DMS53 (cell line): ENCODE measurements at places on chromosomes 2 and 18.

DNA sequence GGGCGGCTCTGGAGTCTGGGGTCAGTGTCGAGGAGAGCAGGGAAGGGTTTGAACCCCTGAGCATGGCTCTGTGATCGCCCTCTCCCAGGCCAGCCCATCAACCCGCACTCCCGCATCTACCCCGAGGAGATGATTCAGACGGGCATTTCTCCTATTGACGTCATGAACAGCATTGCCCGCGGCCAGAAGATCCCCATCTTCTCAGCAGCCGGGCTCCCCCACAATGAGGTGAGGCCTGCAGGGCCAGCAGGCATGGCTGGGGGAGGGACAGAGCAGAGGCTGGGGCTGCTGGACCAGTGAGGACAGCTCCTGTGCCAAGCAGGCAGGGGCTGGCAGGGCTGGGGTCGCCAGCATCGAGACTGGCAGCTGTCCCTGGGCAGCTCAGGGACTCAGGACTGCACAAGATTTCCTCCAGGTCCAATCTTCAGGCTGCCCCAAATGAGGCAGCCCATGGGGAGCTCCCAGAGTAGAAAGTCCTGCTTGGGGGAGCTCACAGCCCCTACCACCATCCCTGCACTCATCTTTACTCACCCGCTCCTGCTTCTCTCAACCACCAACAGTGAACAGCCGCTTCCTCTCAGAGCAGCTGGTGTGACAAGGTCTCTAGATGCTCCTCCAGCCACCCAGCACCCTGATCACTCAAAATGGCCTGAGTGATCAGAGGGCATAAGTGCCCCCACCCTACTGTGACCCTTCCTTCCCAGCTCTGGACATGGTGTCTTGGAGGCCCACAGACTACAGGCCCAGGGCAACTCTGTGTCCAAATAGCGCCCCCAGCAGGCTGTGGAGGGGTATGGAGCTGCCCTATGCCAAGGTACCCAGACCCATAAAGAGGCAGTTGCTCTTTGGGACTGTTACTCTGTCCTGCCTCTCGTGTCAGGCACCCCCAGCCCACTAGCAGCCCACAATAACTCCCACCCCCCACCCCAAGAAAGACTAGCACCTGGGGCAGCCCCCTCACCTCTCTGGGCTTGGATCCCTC is 18.3 kb upstream of the ANKRD53 start:
- no peak for DNase-seq

- DNase-seq: no peak
Observed at GRCh38 chr2:74063486-74063885, 78.8 kb downstream of the TET3 start.

DNA sequence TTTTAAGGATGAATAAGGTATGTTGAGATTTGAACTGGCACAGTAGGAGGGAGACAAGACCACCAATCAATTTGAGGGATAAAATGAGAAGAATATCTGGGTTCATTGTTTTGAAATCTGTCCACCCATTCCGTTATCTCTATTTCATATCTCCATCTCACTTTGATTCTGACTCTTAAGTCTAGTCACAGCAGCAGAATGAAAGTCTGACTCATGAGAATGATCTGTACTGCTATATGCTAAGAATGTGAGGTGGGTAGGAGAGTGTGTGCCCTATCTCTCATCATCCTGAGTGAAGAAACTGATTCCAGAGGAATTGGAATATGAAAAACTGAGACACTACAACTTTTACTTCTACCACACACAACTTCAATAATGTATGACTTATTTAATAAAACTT is 1994.5 kb upstream of the PIK3C3 start:
- no peak for DNase-seq

- DNase-seq: peak; percentile 87
Observed at GRCh38 chr18:11518788-11519685, 90.4 kb upstream of the SLC35G4 start.

GRCh38 chr18:9775178-9775577 is 67.1 kb downstream of the RAB31 start:
- no peak for DNase-seq

DNA sequence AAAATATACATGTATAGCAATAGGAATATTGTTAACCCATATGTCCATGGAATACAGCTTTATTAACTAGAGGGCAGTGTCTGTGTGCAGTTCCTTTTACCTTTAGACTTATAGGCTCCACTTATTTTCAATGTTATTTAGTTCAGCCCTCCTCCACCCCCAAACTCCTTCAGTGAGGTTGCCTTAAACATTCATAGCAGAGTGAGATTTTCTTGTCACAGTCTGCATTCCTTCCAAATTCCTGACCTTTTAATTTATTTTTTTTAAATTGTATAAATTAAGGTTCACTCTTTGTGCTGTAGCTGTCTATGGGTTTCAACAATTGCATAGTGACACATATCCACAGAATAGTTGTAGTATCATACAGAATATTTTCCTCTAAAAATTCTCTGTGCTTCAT is 30.9 kb downstream of the TFPI start:
- no peak for DNase-seq

DNA sequence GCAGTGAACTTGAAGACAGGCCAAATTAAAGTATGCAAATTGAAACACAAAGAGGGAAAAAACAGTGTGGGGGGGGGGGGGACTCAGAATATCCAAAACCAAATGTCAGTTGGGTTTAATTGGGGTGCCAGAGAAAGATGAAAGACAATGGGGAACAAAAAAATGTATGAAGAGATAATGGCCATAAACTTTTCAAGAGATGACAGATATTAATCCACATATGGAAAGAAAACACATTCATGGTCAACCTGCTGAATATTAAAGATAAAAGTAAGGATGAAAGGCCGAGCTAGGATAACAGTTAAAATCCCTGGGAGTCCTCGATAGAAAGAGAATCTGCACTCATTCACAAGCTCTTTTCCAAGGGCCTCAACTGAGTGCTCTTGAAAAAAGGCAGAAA is 26.6 kb downstream of the SMAD2 start:
- no peak for DNase-seq

GRCh38 chr2:166060191-166060590 is 67.6 kb downstream of the SCN1A start:
- no peak for DNase-seq

GRCh38 chr2:225028572-225028971 is 13.7 kb downstream of the DOCK10 start:
- peak; percentile 2 for DNase-seq

GRCh38 chr2:85409845-85410583 is at the start of gene CAPG:
Gene CAPG, minus strand, starts transcription at chr2:85410366. Its CDS starts 8,221 bp downstream, at chr2:85402145.
- no peak for DNase-seq

- no peak for DNase-seq
Observed at GRCh38 chr18:77716282-77716681, 466.6 kb downstream of the GALR1 start.

DNA sequence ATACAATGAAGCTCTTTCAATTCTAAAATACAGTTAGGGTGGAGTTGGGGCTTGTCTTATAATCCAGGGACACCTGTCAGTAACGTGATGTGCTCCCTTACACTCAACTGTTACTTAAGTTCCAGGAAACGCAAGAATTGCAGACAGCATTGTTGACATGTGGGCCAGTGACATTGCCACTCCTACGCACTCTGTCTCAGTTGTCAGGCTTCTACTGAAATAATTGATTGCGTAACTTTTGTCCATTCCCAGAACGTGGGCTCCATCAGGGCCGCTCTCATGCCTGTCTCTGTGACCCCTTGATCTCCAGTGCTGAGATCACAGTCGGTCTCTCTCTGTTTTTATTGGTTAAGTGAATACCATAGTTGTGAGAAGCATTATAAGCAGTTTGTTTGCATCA is 487.8 kb downstream of the GALR1 start:
- no peak for DNase-seq

DNA sequence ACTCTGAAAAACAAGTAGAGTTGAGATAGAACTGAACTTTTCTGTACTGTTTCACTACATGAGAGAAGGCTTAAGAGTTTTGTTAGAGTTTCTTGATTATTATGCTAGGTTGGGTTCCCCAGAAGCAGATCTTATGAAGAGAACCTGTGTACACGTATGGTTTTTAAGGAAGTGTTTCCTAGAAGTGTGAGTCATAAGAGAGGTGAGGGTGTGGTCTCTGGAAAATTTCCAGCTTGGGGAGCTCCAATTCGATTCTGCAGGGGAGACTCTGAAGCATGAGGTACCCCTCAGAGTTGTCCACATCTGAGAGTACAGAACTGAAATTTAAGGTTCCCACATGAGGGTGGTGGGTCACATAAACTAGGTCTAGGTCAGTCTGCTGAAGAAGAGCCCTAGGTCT is 83.3 kb upstream of the MAP2 start:
- DNase-seq: no peak

GRCh38 chr18:29496152-29496680 is 1319.3 kb upstream of the CDH2 start:
- DNase-seq: no peak

DNA sequence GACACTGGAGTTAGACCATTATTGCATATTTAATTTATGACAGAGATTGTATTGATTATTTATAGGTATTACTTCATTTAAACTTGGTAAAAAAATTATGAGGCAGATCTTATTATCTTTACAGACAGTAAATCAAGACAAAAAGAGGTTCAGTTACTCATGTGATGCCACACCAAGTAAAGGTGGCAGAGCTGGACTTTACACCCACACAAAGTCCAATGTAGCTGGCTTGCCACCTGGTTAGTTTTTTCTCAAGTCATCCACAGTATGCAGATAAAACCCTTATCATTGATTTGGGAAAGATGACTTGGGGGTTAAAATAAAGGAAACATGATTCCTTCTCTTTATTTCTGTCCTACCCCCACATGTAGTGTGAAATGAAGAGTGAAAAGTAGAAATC is 137.2 kb downstream of the CNTNAP5 start:
- DNase-seq: no peak

GRCh38 chr2:181305301-181306123 is 151.7 kb upstream of the ITGA4 start:
- peak; percentile 88 for DNase-seq

DNA sequence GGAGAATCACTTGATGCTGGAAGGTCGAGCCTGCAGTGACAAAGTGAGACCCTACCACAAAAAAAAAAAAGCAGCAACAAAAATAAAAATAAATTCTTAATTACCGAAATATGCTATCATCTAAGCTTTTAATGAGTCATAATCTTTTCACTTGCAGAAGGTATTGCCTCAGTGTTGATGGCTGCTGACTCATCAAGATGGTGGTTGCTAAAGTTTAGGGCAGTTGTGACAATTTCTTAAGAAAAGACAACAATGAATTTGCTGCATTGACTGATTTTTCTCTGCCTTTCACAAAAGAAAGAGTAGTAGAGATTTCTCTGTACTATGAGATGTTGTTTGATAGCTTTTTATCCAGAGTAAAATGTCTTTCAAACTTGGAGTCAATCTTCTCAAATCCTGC is 1809.0 kb downstream of the SUCLG1 start:
- no peak for DNase-seq

DNA sequence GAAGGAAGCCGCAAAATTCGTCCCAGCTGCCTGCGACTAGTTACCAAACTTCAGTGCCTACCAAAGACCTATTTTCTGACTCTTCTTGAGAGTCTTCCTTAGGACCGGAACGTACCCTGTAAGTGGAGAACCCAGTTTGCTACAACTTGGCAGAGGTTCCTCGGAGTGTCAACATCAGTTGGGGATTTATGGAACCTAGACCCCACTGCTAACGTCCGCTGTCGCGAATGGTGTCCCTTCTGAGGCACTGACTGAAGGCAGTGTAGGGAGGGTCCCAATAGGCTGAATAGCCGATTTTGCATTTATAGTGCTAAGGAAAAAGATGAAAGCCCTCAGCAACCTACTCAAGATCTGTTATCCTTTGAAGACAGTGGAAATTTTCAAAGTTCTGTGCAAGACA is 568 bp upstream of the STK17B start:
- no peak for DNase-seq

DNA sequence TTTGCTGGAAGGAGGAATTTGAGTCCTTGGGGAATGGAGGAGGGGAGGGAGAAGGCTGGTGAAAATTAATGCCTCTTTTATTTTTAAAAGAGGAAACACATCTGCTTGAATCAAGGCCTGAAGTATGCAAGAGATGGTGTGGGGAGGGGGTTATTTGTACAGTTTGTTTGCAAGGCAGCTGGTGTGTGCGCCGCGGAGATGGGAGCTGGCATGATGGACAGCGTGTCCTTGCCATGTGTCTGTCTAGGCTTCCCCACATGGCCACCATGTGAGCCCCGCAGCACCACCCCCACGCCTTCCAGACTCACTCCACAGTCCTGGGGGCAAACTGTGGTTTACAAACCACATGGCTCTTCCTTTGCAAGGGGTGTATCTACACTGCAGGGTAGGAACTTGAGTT is 154.8 kb upstream of the APCDD1 start:
- DNase-seq: no peak

- peak; percentile 88 for DNase-seq
Observed at GRCh38 chr2:102258386-102259074, 52.8 kb upstream of the IL1RL1 start.

GRCh38 chr2:86037141-86037794 is 68.4 kb downstream of the POLR1A start:
- no peak for DNase-seq

- DNase-seq: peak; percentile 11
Observed at GRCh38 chr2:43105586-43106558, 120.5 kb downstream of the ZFP36L2 start.

- DNase-seq: no peak
Observed at GRCh38 chr2:235850289-235850688, 317.9 kb downstream of the GBX2 start.

GRCh38 chr2:42916324-42916723 is 123.9 kb upstream of the HAAO start:
- no peak for DNase-seq
